ENCODE measurements at places on chromosomes 3 and 15. TPM values are rescaled to one million over a fixed set of nuclear protein-coding genes. Genes with fewer than 3 reads are reported as not detected.

DNA sequence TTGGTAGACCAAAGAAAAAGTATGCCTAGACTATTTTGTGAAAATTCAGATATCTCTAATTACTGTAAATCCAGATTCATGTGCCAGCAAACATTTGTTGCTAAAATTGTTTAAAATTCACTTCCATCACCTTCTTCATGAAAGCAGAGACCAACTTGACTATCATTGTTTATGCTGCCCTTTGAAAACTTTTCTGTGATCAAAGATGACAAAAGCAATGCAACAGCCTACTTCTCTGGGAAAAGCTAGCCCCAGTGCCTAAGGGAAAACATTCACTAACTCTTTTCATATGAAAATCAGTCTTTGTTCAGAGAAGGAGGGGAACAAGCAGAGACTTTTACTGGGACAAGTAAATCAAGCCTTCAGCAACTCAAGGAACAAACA lies 178.0 kb upstream of the P2RY1 start:
- DNase-seq = no peak
- H3K4me3 ChIP-seq = no peak overlapping the region
- H3K27ac ChIP-seq = no peak overlapping the region
- no peaks in the 10 kb centered on the region for H3K4me1 ChIP-seq
- no peaks in the 10 kb centered on the region for H3K27me3 ChIP-seq
- no peaks in the 10 kb centered on the region for H3K36me3 ChIP-seq

The HYKK gene
- 2.6 TPM for total RNA-seq

- peak overlapping the region; percentile 32 for H3K4me3 ChIP-seq
- H3K4me1 ChIP-seq = peaks cover 26% of the 10 kb centered on the region
- H3K36me3 ChIP-seq = no peaks in the 10 kb centered on the region
- H3K27ac ChIP-seq = peak overlapping the region; percentile 96
- DNase-seq = peak; percentile 95
These were observed 3.5 kb downstream of the ZNF710 start for GRCh38 chr15:90004671-90005070.

- peaks cover 20% of the 10 kb centered on the region for H3K4me1 ChIP-seq
- peak; percentile 77 for DNase-seq
- no peaks in the 10 kb centered on the region for H3K36me3 ChIP-seq
- no peak overlapping the region for H3K4me3 ChIP-seq
- peak overlapping the region; percentile 35 for H3K27ac ChIP-seq
- no peaks in the 10 kb centered on the region for H3K27me3 ChIP-seq
These were observed 74.9 kb upstream of the MFGE8 start for GRCh38 chr15:88987934-88988671.

- H3K27me3 ChIP-seq = peaks cover 8% of the 10 kb centered on the region
- no peak for DNase-seq
These were observed 40.7 kb upstream of the POMGNT2 start for GRCh38 chr3:43146599-43146998.

The CHRM5 gene
- not detected for total RNA-seq

GRCh38 chr3:155737844-155738460 lies 6.9 kb downstream of the PLCH1 start:
- no peak overlapping the region for H3K27ac ChIP-seq
- DNase-seq = no peak
- H3K36me3 ChIP-seq = no peaks in the 10 kb centered on the region
- no peaks in the 10 kb centered on the region for H3K27me3 ChIP-seq
- H3K4me1 ChIP-seq = no peaks in the 10 kb centered on the region

GRCh38 chr3:185880600-185880999 lies 55.8 kb upstream of the IGF2BP2 start:
- DNase-seq = no peak
- no peak overlapping the region for H3K4me3 ChIP-seq
- H3K27me3 ChIP-seq = peaks cover 3% of the 10 kb centered on the region
- H3K27ac ChIP-seq = no peak overlapping the region

The FANCD2OS gene
- total RNA-seq = not detected

DNA sequence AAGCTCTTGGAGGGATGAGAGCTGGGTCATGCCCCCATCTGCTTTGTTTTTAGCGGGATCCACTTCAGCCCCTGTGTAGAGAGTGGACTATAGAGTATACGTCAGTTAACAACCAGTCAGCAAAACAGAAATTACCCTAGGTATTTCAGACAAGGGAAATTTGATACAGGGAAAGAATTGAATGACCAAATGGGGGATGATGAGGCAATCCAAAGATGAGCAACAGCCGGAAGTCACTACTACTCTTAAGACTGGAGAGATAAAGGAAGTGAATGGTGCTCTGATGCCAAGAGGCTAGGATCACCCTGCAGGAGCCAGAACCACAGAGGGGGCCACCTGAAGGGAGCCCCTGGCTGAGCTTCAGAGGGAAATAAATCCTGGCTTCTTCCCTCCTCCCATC lies 1.7 kb upstream of the GPR62 start:
- H3K27me3 ChIP-seq = peaks cover 5% of the 10 kb centered on the region
- DNase-seq = peak; percentile 63
- peaks cover 3% of the 10 kb centered on the region for H3K36me3 ChIP-seq
- no peak overlapping the region for H3K4me3 ChIP-seq
- H3K27ac ChIP-seq = no peak overlapping the region
- no peaks in the 10 kb centered on the region for H3K4me1 ChIP-seq

- no peak overlapping the region for H3K27ac ChIP-seq
- H3K27me3 ChIP-seq = no peaks in the 10 kb centered on the region
- DNase-seq = no peak
- H3K36me3 ChIP-seq = no peaks in the 10 kb centered on the region
These were observed 63.1 kb upstream of the MCTP2 start for GRCh38 chr15:94168250-94168649.

The SELENOS gene
- total RNA-seq = 66.2 TPM

The PFN2 gene
- 153 TPM for total RNA-seq

The HGD gene
- total RNA-seq = under 0.01 TPM

GRCh38 chr15:62881056-62881455 lies 161.5 kb upstream of the TPM1 start:
- no peak overlapping the region for H3K4me3 ChIP-seq
- no peaks in the 10 kb centered on the region for H3K36me3 ChIP-seq
- no peaks in the 10 kb centered on the region for H3K4me1 ChIP-seq

The GPR27 gene
- under 0.01 TPM for total RNA-seq

GRCh38 chr3:128447561-128448013 lies 19.1 kb downstream of the DNAJB8 start:
- H3K36me3 ChIP-seq = no peaks in the 10 kb centered on the region
- H3K27ac ChIP-seq = no peak overlapping the region
- H3K27me3 ChIP-seq = peaks cover 10% of the 10 kb centered on the region
- no peaks in the 10 kb centered on the region for H3K4me1 ChIP-seq

DNA sequence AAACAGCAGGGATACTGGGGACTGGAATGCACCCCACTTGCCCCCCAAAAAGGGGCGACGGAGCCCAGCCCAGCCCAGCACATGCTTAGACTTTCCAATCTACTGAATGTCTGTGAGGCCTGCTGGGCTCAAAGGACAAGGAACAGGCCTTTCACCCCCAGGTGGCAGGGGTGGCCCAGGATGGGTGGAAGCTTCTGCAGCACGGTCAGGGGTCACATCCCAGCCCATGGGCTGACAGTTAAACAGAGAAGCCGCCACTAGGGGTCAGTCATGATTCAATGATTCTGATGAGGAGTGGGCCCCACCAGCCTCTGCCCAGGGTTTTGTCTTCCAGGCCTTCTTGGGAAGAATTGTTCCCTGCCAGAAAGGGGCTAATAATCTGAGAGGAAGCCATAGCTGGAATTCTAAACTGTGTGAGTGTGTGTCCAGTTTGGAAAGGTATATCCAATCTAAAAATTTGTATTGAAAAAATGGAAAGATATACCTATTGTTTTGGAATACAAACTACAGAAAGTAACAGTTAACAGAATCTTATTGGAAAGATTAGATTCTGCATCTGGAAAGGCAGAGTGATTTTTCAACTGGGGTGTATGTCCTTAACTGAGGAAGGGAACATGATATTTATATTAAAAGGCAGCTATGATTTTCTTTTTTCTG lies 2.2 kb downstream of the CHRNB4 start:
- peaks cover 3% of the 10 kb centered on the region for H3K27me3 ChIP-seq
- H3K36me3 ChIP-seq = no peaks in the 10 kb centered on the region
- DNase-seq = peak; percentile 38
- H3K27ac ChIP-seq = no peak overlapping the region
- no peaks in the 10 kb centered on the region for H3K4me1 ChIP-seq
- H3K4me3 ChIP-seq = no peak overlapping the region

The ECE2 gene
- total RNA-seq = not detected

The ZNF717 gene
- 18.2 TPM for total RNA-seq

- no peak overlapping the region for H3K4me3 ChIP-seq
- peak; percentile 55 for DNase-seq
- H3K27me3 ChIP-seq = no peaks in the 10 kb centered on the region
- peaks cover 20% of the 10 kb centered on the region for H3K4me1 ChIP-seq
- no peak overlapping the region for H3K27ac ChIP-seq
These were observed 48.9 kb upstream of the AMOTL2 start for GRCh38 chr3:134423153-134423552.

The RBPMS2 gene
- total RNA-seq = not detected

DNA sequence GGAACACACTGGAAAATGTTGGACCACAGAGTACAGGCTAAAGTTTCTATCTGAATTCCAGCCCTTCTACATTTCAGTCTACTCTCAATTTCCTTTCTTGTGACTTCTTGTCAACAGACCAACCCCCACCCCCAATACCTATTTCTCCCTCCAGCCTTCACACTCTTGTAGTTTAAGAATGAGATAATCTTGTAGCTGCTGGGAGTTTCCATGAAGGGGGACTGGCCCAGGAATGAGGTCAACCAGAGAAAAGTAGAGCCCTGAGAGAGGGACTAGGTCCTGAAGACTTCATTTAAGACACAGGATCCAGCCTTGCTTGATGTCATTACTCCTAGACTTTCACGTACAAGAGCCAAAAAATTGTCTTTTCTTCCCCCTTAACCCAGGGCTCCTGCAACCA lies 29.5 kb upstream of the FAM107A start:
- peaks cover 13% of the 10 kb centered on the region for H3K27me3 ChIP-seq
- DNase-seq = no peak
- H3K4me3 ChIP-seq = no peak overlapping the region
- no peaks in the 10 kb centered on the region for H3K36me3 ChIP-seq

- no peak for DNase-seq
- no peaks in the 10 kb centered on the region for H3K4me1 ChIP-seq
- H3K27ac ChIP-seq = no peak overlapping the region
- no peaks in the 10 kb centered on the region for H3K27me3 ChIP-seq
These were observed 20.0 kb upstream of the CHRNB4 start for GRCh38 chr15:78661001-78661400.

DNA sequence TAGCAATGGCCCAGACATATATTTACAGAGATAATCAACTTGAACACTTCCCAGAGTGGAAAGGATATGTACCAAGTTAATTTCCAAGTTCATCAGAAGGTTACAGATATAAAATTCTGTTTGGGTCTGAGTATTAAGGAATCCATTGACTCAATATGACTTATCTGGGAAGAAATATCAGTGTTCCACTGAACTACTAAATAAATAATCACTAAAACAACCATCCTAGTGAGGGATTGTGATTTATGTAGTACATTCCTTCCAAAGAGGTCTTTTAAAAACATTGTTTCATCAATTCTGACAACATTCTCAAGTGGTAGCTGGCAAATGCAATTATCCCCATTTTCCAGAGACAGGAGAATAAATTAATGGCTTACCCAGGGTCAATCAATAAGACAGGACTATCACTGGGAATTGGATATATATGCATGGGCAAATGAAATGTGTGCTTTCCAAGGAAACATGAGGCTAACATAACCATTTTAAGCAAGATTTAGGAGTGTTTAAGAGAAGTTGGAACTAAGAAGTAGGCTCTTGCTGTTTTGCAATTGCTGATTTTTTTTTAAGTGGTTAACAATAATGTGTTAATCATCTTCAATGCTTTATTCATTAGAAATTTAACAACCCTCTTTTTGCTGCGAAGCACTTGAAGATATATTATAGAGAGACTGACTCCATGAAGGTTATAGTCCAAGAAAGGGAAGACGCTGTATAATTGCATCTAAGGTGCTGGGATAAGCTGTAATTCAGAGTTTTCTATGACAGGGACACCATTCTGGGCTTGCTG lies 37.9 kb downstream of the SLC9A9 start:
- H3K4me3 ChIP-seq = no peak overlapping the region
- no peak overlapping the region for H3K27ac ChIP-seq

The ZNF860 gene
- total RNA-seq = under 0.01 TPM

The ABI3BP gene
- 6.2 TPM for total RNA-seq

GRCh38 chr3:128804017-128804810 lies 75.2 kb upstream of the ACAD9 start:
- DNase-seq = peak; percentile 57
- H3K4me1 ChIP-seq = peaks cover 9% of the 10 kb centered on the region
- H3K27me3 ChIP-seq = no peaks in the 10 kb centered on the region
- peak overlapping the region; percentile 39 for H3K27ac ChIP-seq
- no peak overlapping the region for H3K4me3 ChIP-seq
- peaks cover 8% of the 10 kb centered on the region for H3K36me3 ChIP-seq

The ISLR gene
- 14.0 TPM for total RNA-seq

DNA sequence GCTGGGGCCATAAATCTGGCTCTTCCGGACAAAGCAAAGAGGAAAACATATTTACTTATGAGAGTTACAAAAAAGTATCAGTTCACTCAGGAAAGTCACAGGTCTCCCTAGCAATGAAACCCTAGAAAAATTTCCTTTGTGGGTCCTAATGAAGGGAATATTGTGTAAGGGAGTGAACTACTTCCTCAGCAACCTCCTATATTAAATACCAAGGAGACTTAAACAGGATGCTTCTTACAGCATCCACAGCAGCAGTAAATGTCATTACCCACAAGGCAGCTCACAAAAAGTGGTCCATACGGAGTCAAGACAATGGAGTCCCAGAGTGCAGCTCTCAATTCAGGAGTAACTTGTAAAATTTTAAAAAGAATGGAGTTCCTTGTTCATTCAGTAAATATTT lies 14.9 kb upstream of the SLC24A5 start:
- no peak overlapping the region for H3K4me3 ChIP-seq
- peaks cover 2% of the 10 kb centered on the region for H3K27me3 ChIP-seq

The PLA2G4E gene
- not detected for total RNA-seq

GRCh38 chr3:105518806-105519418 lies 152.2 kb downstream of the ALCAM start:
- H3K27ac ChIP-seq = no peak overlapping the region
- H3K36me3 ChIP-seq = no peaks in the 10 kb centered on the region
- DNase-seq = peak; percentile 61
- H3K4me1 ChIP-seq = peaks cover 4% of the 10 kb centered on the region
- H3K4me3 ChIP-seq = no peak overlapping the region

GRCh38 chr3:171178714-171179113 lies 152.2 kb upstream of the SLC2A2 start:
- DNase-seq = no peak
- H3K27ac ChIP-seq = no peak overlapping the region
- no peaks in the 10 kb centered on the region for H3K36me3 ChIP-seq

DNA sequence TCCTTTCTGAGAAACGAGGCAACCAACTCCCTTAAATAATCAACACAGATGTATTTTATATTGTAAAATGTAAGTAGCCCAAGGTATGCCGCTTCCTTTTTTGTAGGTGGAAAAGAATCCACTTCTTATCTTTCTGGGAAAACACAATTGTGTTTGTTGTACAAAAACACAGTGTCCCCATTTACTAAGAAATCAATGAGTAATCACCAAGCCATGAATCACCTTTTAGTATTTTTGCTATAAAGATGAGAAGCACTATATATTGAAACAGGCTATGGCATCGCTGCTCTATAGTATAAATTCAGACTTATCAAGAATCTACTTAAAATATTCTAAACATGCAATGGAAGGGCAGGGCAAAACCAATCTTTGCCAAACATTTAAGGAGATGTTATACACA lies 104.0 kb downstream of the TNIK start:
- H3K4me3 ChIP-seq = no peak overlapping the region
- H3K27me3 ChIP-seq = no peaks in the 10 kb centered on the region
- peaks cover 9% of the 10 kb centered on the region for H3K4me1 ChIP-seq
- no peak overlapping the region for H3K27ac ChIP-seq
- H3K36me3 ChIP-seq = no peaks in the 10 kb centered on the region

The NPAP1 gene
- total RNA-seq = not detected
